ENCODE measurements at places on chromosomes 6 and 20.

- H3K4me1 ChIP-seq, result no peaks in the 10 kb centered on the region
- H3K4me3 ChIP-seq, result no peak overlapping the region
- no peak for DNase-seq
- no peaks in the 10 kb centered on the region for H3K27me3 ChIP-seq
- no peaks in the 10 kb centered on the region for H3K36me3 ChIP-seq
Measured at GRCh38 chr6:81485395-81485794, 267.1 kb downstream of the TENT5A start.

DNA sequence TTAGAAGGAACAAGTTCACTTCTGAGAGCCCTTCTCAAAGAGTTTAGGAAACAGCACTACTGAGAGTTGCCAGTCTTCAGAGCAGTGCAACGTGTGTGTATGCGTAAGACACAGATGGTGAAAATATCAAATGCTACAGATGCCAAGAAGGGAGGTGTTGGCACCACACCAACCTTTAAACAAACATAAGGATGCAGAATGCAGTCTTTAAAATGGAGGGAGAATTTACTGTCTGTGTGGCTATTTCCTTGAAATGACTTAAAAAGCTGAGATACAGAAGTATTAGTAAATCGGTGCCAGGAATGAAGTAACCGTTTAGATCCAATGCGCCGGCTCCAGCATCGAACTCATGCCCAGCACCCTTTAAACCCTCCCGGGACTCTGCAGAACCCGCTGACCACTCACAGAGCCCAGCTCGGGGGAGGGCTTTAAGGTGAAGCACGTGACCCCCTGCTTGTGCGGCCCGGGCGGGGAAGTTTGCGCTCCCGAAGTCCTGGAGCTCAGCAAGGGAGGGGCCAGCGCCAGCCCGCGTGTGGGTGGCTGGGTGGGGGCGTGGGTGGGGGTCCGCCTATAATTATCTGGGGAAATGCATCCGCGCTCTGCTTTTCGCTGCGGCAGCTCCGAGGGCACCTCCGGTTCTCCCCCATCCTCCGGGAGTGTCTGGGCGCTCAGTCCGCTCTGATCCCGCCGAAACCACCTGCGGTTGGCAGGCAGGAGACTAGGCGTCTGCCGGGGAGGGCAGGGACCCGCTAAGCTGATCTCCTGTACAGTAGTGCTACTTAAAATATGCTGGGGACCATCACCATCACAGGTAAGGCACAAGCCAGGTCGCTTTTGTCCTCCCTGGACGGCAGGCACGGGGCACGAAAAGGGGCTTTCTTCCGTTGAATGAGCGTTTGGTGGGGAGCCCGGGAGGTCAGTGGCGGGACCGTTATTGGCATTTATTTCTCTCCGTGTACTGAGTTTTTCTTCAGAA lies 66.0 kb downstream of the ZBTB2 start:
- H3K27ac ChIP-seq, result peak overlapping the region; percentile 63
- no peaks in the 10 kb centered on the region for H3K27me3 ChIP-seq
- no peaks in the 10 kb centered on the region for H3K36me3 ChIP-seq
- H3K4me3 ChIP-seq, result peak overlapping the region; percentile 60
- DNase-seq, result peak; percentile 89
- peaks cover 5% of the 10 kb centered on the region for H3K4me1 ChIP-seq

GRCh38 chr6:11921017-11921438 lies 91.1 kb upstream of the HIVEP1 start:
- no peaks in the 10 kb centered on the region for H3K36me3 ChIP-seq
- no peaks in the 10 kb centered on the region for H3K27me3 ChIP-seq
- DNase-seq, result peak; percentile 72
- peak overlapping the region; percentile 37 for H3K27ac ChIP-seq
- no peak overlapping the region for H3K4me3 ChIP-seq

GRCh38 chr6:46930331-46930730 lies 8.6 kb upstream of the ADGRF5 start:
- no peaks in the 10 kb centered on the region for H3K27me3 ChIP-seq
- H3K36me3 ChIP-seq, result no peaks in the 10 kb centered on the region
- H3K4me1 ChIP-seq, result peaks cover 11% of the 10 kb centered on the region

DNA sequence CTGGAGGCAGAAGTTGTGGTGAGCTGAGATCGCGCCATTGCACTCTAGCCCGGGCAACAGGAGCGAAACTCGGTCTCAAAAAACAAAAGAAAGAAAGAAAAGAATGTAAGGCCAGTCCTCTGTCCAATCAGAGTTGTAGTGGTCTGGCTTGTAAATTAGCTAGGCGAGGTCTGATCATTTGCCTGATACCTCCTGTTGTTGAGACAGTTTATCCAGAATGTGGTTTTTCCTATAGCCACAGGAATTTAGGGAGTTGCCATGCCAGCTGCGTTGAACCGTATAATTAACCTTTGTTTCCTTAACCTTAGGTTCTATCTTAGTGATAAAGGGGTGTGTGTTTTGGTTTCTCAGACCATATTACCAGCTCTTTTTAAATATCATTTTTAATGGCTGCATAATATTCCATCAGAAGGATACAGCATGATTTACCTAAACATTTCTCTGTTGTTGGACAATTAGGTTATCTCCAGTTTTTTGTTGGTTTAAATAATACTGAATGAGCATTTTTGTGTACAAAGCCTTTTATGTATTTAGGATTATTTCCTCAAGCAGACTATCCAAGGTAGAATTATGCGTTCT lies 11.7 kb upstream of the PPARD start:
- H3K27ac ChIP-seq, result no peak overlapping the region
- DNase-seq, result no peak
- H3K4me3 ChIP-seq, result no peak overlapping the region

- peak overlapping the region; percentile 96 for H3K27ac ChIP-seq
- DNase-seq, result no peak
- peak overlapping the region; percentile 65 for H3K4me3 ChIP-seq
- H3K27me3 ChIP-seq, result no peaks in the 10 kb centered on the region
- peaks cover 37% of the 10 kb centered on the region for H3K4me1 ChIP-seq
- peaks cover 18% of the 10 kb centered on the region for H3K36me3 ChIP-seq
Measured at GRCh38 chr20:32205843-32206759, 1.4 kb downstream of the PLAGL2 start.

DNA sequence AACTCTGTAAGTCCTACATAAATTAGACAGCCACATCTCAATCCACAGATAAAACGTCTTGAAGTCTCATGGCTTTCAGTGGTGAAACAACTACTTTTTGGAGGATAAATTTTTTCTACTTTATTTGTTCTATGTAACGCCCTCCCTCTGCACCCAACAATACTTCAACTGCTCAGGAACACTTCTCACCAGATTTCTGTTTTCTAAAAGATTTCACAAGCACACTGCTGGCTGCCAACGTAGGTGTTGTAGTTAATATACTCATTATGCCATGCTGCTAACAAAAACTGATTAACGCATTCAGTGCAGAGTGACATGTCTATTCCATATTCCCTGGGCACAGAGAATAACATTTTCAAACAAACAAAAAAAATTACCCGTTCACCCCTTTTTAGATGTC lies 10.2 kb downstream of the USP49 start:
- no peak overlapping the region for H3K27ac ChIP-seq
- no peaks in the 10 kb centered on the region for H3K27me3 ChIP-seq
- no peak for DNase-seq
- no peak overlapping the region for H3K4me3 ChIP-seq
- no peaks in the 10 kb centered on the region for H3K4me1 ChIP-seq
- H3K36me3 ChIP-seq, result no peaks in the 10 kb centered on the region

GRCh38 chr6:32371229-32371628 lies 474 bp downstream of the TSBP1 start:
- H3K27me3 ChIP-seq, result peaks cover 8% of the 10 kb centered on the region
- H3K27ac ChIP-seq, result no peak overlapping the region
- H3K36me3 ChIP-seq, result no peaks in the 10 kb centered on the region
- no peak overlapping the region for H3K4me3 ChIP-seq
- no peak for DNase-seq
- no peaks in the 10 kb centered on the region for H3K4me1 ChIP-seq

DNA sequence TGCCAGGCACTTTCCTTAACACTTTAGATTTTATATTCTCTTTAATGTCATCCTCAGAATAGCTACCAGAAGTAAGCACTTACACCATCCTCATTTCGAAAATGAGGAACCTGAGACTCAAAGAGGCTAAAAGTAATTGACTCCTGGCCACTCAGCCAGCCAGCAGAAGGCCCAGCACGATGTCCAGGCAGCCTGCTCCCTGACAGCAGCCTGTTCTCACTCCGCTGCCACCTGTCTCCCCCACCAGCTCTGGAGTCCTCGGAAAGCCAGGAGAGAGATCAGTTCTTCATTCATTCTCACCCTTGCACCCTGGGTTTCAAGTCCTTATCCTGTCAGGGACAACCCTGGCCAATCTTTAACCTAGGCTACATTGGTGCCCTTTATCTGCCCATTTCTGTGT lies 174.0 kb downstream of the SASH1 start:
- no peaks in the 10 kb centered on the region for H3K27me3 ChIP-seq
- DNase-seq, result no peak
- peaks cover 12% of the 10 kb centered on the region for H3K4me1 ChIP-seq
- peaks cover 23% of the 10 kb centered on the region for H3K36me3 ChIP-seq
- H3K27ac ChIP-seq, result no peak overlapping the region

DNA sequence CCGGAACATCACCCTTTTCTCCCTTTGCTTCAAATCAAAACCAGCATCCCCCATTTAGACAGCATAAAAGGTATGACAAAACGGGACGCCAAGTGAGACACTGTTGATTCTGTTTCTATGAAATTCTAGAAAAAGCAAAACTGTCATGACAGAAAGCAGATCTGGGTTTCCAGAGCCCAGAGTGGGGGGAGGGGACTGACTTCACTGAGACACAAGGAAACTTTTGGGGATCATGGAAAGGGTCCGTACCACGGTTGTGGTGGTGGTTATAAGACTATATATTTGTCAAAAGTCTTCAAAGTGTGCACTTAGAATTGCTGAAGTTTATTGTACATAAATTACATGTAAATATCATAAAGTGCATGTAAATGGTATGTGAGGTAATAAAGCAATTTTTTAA lies 82.6 kb downstream of the SLC22A3 start:
- no peaks in the 10 kb centered on the region for H3K4me1 ChIP-seq
- DNase-seq, result no peak
- H3K4me3 ChIP-seq, result no peak overlapping the region
- no peaks in the 10 kb centered on the region for H3K27me3 ChIP-seq
- H3K36me3 ChIP-seq, result no peaks in the 10 kb centered on the region

DNA sequence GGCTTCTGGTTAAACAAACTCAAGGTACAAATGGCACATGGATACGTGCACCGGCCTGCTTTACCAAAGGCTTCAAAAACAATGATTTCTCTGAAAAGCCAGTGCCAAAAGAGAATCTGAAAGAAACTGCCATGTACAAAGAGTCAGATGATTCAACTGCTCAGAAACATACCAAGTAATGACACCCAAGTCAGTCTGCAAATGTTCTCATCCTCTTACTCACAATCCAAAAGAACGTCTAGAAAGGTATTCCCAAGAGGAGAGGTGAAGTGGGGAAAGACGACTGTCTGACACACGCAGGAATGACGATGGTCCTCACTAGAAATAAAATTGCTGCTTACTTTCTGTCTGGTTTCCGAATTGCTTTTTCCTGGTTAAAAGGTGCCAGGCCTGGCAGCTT lies 52.9 kb downstream of the NFATC2 start:
- no peak overlapping the region for H3K27ac ChIP-seq
- no peaks in the 10 kb centered on the region for H3K36me3 ChIP-seq
- H3K4me3 ChIP-seq, result no peak overlapping the region
- DNase-seq, result no peak
- H3K4me1 ChIP-seq, result no peaks in the 10 kb centered on the region

DNA sequence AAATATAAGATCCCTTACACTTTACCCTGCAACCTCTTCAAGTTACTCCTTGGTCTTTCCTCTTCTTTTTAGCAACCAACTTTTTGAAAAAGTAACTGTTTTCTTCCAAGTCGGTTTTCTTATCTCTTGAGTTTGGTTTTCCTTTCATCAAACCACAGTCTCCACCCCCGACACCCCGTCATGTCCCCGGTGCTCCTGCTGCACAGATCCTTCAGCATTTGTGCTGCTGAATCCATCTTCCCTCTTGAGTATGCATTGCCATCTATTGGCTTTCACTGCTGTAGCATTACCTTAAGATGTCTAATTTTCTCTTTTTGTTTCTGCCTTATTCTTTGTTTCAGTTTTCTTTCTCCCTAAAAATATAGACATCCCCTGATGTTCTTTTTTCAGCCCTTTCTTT lies 11.9 kb upstream of the TNFRSF21 start:
- no peaks in the 10 kb centered on the region for H3K4me1 ChIP-seq
- DNase-seq, result no peak
- no peak overlapping the region for H3K27ac ChIP-seq
- H3K27me3 ChIP-seq, result no peaks in the 10 kb centered on the region

GRCh38 chr6:127446356-127446755 lies 12.8 kb downstream of the KIAA0408 start:
- H3K27me3 ChIP-seq, result no peaks in the 10 kb centered on the region
- H3K4me1 ChIP-seq, result no peaks in the 10 kb centered on the region
- H3K4me3 ChIP-seq, result no peak overlapping the region
- H3K27ac ChIP-seq, result no peak overlapping the region

DNA sequence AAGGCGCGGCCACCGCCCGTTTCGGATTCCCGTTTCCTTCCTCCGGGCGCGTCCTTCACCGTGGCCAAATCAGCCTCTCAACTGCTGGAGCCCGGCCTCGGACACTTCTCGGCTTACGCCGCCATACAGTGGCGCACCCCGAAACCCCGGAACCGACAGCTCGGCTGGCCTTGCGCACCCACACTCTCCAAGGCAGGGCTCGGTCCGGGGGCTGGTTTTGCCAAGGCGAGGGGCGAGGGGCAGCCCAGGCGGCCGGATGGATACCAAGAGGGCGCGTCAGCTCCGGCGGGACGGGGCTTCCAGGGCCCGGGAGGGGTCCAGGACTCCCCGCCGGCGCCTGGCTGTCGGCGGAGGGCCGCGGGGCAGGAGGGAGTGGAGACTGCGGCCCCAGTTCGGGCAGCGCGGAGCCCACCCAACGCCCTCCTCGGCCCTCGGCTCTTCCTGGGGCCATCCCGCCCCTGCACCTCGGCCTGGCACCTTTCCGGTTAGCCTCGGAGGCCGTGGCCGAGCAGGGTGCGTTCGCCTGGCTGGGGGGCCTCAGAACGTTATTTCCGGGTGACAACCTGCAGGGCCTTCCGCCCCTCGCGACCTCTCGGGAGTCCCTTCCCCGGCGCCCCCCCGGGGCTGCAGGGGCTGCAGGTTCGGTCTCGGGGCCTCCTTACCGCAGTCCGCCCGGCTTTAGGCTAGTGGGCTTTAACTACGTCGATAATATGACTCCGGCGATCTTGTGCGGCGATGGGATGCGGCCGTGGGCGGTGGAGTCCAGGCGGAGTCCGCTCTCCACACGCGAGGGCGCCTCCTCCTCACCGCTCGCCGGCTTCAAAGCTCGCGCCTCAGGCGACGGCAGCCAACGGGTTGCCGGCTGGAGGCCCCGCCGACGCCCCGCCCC lies 697 bp upstream of the CEP43 start:
- H3K4me1 ChIP-seq, result no peaks in the 10 kb centered on the region
- no peaks in the 10 kb centered on the region for H3K27me3 ChIP-seq
- H3K4me3 ChIP-seq, result peak overlapping the region; percentile 80
- H3K36me3 ChIP-seq, result no peaks in the 10 kb centered on the region
- DNase-seq, result peak; percentile 66
- H3K27ac ChIP-seq, result peak overlapping the region; percentile 53
